Trophoblast cell (in vitro differentiated cells and primary cell): ENCODE measurements at places on chromosomes 4 and X.

DNA sequence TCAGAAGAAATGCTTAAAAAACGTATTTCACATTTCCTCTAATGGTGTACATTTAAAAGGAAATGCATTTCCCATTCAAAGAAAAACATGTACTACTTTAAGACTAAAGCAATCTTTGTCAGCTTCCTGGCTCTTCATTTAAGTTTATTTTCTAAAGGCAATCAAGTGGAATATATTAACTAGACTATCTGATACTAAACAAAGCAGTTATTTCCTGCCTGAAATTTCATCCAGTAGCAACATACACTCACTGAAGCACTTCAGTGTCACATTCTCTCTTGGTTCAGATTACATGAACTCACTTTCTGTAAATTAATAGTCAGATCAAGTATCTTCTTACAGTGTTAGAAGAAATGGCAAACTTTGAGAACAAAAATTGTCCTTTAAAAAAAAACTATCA lies 42.5 kb downstream of the LRBA start:
- DNase-seq: no peak

DNA sequence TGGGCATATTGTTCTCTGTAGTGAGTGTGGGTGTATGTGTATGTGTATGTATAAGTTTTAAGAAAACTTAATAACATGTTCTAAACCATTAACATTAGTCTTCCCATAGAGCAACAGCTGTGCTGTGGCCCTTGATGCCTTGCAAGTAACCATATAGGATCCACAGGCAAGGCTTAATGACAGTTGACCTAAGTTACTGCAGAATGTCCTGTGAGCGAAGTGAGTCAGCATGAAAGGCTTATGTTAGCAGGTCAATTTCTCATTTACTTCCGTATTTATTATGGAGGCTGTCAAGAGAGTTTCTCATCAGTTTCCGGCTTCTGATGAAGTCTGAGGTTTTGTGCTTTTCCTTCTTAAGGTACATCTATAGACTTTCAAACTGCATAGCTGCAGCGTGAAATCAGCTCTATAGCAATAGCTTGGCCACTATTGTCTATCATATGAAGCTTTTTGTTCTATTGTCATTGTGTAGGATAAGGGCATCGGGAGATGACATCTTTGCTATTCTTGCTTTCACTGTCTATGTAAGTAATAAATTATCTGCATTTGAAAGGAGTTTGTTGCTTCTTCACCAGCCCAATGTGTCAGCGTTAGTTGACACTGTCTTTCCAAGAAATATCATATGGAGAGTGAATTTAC lies 1153.4 kb upstream of the AGA start:
- DNase-seq: no peak

GRCh38 chr4:135412213-135412612 lies 1210.6 kb upstream of the PABPC4L start:
- DNase-seq: no peak

- DNase-seq: peak; percentile 48
Observed at GRCh38 chrX:151019856-151020255, 36.7 kb downstream of the HMGB3 start.

DNA sequence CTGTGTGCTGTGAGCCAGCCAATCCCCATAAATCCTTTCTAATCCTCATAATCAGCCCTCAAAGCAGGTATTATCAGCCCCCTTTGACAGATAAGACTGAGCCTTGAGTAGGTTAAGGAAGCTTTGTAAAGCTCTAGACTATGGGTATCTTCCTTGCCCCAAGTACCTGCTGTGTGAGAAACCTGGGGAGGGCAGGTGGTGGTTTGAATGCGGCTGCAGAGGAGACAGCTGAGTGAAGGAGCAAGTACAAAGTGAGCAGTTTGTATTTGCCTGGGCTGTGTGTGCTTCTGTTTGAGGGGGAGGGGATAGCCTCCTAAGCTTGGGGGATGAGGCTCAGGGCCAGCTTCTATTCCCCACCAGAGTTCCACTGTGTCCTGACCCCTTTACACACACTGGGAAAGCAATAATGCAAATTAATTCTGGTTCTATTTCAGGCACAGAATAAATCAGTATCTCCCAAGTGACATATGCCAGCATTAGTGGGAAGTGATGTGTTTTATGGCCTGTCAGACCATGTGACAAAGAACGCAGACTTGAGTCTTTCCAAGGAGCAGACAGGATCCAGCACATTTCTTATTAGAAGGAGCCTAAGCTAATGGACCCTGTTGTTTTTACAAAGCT lies 63.5 kb downstream of the EVC start:
- no peak for DNase-seq

- DNase-seq: no peak
Observed at GRCh38 chrX:42825201-42825600, 47.2 kb upstream of the PPP1R2C start.

DNA sequence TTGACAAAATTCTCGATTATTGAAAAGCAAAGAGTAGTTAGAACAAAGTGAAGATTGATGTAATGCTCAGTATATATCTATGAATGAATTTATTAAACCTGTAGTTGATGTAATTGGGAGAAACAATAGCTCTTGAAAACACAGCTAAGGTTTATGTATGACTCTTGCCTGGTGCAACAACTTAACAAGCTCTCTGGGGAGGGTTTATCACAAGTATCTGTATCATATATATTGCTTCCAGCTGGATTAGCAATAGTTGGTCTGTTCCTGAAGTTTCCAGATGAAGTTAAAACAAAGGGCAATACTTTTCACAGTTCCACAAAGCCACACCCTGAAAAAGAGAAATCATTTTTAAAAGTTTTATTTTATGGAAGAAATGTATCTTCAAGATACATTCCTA lies 91.4 kb downstream of the ARSJ start:
- DNase-seq: no peak

DNA sequence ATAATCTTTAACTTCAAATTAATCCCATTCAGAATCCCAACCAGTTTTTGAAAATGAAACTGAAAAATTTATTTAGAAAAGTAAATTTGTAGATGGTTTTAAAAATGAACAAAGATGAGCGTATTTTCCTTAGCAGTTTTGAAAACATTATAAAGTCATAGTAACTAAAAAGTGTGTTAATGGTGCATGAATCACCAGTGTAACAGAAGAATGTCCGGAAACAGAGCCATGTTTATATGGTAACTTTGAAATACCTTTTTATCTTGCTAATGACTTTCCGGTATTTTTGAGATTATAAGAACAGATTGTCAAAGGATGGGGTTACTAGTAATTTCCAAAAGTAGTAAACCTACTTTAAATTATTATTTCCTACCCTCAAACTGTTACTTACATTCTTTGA lies 145.9 kb downstream of the IRS4 start:
- DNase-seq: peak; percentile 61

GRCh38 chr4:124278477-124278876 lies 434.1 kb downstream of the ANKRD50 start:
- peak; percentile 89 for DNase-seq

DNA sequence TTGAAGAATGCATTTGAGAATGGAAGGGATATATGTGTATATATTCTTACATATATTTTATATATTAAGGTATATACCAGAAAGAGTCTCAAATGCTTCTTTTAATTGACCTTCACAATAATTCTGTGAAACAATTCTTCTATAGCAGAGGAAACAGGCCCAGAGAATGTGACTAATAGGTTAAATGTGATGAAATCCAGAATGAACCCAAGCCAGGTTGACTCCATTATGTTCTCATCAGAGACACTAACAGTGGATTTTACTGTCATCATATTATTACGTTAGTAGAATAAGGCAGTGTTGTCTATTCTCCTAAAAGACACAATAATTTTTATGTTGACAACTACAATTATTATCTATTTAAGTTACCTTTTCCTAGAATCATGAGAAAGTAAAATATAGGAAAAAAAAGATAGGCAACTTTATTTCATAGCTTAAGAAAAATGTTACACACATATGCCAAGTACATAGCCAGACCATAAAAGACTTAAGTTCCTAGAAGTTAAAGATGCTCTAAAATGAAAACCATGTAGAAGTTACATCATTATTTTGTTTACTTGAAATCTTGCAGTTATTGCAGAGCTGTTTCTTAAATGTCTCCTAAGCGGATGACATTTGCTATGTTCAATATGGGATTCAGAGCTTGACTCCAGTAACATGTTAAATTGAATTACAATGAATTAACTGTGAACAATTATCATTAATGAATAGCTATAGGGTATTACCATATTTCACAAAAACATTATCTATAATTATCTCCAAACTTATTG lies 56.2 kb upstream of the ANKRD50 start:
- DNase-seq: no peak

- DNase-seq: peak; percentile 3
Observed at GRCh38 chr4:122331195-122331594, 47.6 kb upstream of the ADAD1 start.

- DNase-seq: no peak
Observed at GRCh38 chr4:175431694-175432093, 380.4 kb downstream of the GPM6A start.

GRCh38 chr4:71553605-71554004 lies 214.8 kb downstream of the SLC4A4 start:
- peak; percentile 31 for DNase-seq

DNA sequence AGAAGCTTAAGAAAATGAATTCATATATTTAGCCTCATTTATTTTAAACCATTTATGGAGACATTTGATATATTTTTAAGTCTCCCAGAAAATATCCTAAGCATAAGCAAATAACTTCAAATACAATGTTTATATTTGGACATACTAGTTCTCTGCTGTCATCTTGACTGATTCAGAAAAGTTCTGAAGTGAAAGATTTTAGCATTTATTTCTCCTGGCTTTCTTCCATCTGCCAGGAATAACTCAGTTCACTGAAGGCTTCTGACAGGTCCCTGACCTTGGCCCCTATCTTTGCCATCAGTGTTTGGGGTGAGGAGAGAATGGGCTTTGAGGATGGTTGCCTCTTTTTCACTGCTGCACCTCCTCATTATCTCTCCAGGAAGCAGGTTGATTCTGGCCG lies 115.7 kb downstream of the SLIT2 start:
- DNase-seq: no peak
